ENCODE measurements at places on chromosomes 13 and 19.
A peak's percentile ranks its signal among the peaks of the same experiment; 100 is the strongest.

- DNase-seq, result no peak
Observed at GRCh38 chr19:34832581-34833112, 59.6 kb upstream of the ZNF599 start.

GRCh38 chr13:27359199-27359821 lies 65.1 kb upstream of the GTF3A start:
- peak; percentile 51 for DNase-seq

DNA sequence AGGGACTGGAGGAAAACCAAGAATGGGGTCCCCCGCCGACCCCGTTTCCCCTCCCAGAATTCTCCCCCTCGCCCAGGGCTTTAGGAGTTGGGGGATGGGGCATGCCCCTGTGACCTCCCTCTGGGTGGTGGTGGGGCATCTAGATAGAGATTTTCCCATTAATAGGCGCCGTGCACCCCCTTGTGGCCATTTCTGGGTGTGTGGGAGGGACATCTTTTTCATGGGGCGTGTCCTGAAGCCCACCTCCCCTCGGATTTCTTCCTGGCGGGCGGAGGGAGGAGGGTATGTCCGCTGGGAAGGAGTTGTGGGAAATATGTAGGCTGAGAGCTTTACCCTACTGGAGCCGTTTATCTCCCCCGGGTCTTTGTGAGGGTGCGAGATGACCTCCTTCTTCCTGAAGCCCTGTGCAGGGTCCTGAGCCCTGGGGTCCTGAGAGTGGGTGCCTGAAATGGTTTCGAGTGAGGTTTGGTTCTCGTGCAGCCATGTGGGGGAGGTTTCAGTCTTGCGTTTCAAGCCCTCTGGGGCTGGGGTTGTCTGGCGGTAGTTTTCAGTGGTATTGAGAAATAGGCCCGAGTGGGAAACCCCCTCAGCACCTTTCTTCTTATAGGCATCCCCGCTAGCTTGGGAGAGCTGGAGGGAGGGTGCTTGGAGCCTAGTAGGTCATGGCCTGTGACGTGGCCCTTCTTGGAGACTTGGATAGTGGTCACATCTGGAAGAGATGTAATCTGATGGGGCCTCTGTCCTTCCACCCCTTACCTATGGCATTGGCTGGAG lies 1.0 kb downstream of the PRMT1 start:
- DNase-seq, result peak; percentile 62

GRCh38 chr13:98959291-98959690 lies 18.6 kb downstream of the DOCK9 start:
- no peak for DNase-seq

- no peak for DNase-seq
Observed at GRCh38 chr13:101178406-101178805, 237.9 kb downstream of the NALCN start.

DNA sequence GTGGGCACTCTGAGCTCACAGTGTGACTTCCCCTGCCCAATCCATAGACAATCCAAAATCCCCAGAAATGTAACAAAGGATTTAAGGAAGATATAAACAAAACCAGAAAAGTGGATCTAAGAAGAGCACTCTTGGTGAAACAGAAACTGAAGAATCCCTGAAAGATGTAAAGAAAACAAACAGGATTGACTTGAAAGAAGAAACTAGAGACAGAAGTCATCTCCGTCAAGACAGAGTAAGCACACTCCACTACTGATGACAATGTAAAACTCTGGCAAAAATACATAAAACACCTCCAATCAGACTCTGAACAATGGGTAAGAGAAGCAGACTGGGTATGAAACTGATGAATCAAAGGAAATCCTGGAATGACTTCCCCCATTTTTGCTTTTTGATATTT lies 13.5 kb downstream of the TUBGCP3 start:
- DNase-seq, result no peak

- no peak for DNase-seq
Observed at GRCh38 chr19:44744871-44745332, 3.6 kb upstream of the BCL3 start.

- DNase-seq, result no peak
Observed at GRCh38 chr13:36778083-36778671, 40.8 kb upstream of the RFXAP start.

GRCh38 chr13:75285310-75285709 lies 196.7 kb downstream of the TBC1D4 start:
- no peak for DNase-seq

GRCh38 chr19:45978156-45978555 lies 4.5 kb upstream of the NOVA2 start:
- no peak for DNase-seq

- DNase-seq, result peak; percentile 23
Observed at GRCh38 chr13:32019612-32020233, 11.9 kb upstream of the FRY start.

GRCh38 chr13:44669534-44669933 lies 93.4 kb upstream of the TSC22D1 start:
- DNase-seq, result no peak

GRCh38 chr19:41785653-41786052 lies 10.7 kb upstream of the CEACAM3 start:
- peak; percentile 70 for DNase-seq

- no peak for DNase-seq
Observed at GRCh38 chr19:28426730-28427225, 786.2 kb downstream of the UQCRFS1 start.

- no peak for DNase-seq
Observed at GRCh38 chr19:5024282-5024681, 55.4 kb downstream of the KDM4B start.

DNA sequence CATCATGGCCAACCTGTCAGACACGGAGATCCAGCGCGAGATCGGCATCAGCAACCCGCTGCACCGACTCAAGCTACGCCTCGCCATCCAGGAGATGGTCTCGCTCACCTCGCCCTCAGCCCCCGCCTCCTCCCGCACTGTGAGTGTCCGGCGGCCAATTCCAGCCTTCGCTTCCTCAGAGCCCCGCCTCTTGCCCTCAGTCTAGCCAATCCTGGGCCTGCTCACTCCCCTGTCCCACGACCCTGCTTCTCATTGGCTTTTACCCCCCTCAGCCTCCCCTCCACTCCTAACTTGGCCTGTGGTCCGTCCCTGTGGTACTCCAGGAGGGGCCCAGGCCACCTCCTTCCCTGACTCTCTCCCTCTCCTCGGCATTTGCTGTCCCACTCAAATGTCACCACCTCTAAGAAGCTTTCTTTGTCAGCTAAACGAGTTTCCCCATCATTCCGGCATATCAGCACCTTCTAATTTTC lies 12.3 kb downstream of the HRC start:
- no peak for DNase-seq

DNA sequence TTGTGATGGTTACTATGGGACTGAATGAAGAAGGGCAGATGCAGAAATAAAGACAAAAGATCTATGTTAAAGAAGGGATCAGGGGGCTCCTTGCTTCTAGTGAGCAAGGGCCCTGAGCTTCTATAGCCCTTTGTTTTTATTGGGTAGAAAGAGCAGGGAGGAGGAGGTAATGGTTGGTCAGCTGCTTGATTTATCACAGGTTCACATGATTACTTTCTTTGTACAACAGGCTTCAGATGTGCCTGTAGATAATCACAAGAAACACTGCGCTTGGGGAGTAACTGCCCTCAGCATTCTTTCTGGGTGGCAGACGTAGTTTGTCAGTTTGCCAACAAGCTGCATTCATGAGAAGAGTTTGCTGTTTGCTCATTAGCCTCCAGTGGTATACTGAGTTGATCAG lies 4.8 kb upstream of the ZNF439 start:
- no peak for DNase-seq

DNA sequence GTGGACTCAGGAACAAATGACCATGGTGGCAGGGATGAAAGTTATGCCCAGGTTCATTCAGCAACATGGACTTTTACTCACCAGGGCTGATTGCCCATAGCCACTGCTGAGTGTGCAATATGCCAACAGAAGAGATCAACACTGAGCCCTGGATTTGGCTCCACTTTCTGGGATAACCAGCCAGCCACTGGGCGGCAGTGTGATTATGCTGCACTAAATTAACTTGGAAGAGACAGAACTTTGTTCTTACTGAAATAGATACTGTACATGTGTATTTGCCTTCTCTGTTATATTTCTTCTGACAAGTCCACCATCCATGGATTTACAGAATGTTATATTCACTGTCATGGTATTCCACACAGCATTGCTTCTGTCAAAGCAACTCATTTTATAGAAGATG lies 257.4 kb downstream of the TDRD3 start:
- peak; percentile 0 for DNase-seq

- DNase-seq, result no peak
Observed at GRCh38 chr13:101846701-101847100, 394.2 kb downstream of the ITGBL1 start.

DNA sequence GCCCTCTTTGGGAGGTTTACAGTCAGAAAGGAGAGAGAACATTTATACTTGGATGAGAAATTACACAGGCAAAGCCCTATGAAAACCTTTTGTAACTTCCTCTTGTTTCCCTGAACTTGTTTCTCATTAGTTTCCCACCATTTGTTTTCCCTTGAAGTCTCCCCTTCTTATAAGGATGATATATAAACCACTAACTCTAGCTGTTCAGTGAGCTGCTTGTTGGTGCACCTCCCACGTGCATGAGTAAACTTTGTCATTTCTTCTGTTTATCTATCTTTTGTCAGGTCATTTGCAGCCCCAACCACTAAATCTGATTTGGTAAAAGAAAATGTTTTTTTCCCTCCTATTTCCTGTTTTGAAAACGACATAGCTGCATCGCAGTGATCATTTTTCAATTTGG lies 919.9 kb downstream of the SLITRK1 start:
- no peak for DNase-seq

- DNase-seq, result no peak
Observed at GRCh38 chr13:88000239-88000638, 329.1 kb downstream of the SLITRK5 start.

DNA sequence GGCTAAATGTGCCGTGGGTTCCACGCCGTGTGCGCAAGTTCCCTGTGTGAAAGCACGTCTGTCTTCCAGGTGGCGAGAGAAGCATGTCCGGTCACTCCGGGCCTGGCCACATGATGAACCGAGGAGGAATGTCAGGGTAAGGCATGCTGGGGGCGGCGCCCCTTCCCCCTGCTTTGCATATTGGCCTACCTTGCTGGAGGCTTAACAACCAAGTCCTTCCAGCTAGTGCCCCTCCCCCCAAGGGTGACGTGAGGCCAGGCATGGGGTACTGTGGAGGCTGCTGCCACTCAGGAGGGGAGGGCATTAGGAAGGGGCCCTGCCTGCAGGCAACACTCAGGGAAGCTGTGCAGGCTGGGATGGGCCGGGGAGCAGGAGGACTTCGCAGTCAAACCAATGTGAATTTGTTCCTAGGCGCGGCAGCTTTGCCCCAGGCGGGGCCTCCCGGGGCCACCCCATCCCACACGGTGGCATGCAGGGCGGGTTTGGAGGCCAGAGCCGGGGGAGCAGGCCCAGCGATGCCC lies 12.5 kb downstream of the MICOS13 start:
- no peak for DNase-seq

GRCh38 chr19:14517840-14518505 lies at the start of gene DNAJB1:
Gene DNAJB1, minus strand, starts transcription at chr19:14518397. Its CDS starts 48 bp downstream, at chr19:14518349.
- peak; percentile 59 for DNase-seq

DNA sequence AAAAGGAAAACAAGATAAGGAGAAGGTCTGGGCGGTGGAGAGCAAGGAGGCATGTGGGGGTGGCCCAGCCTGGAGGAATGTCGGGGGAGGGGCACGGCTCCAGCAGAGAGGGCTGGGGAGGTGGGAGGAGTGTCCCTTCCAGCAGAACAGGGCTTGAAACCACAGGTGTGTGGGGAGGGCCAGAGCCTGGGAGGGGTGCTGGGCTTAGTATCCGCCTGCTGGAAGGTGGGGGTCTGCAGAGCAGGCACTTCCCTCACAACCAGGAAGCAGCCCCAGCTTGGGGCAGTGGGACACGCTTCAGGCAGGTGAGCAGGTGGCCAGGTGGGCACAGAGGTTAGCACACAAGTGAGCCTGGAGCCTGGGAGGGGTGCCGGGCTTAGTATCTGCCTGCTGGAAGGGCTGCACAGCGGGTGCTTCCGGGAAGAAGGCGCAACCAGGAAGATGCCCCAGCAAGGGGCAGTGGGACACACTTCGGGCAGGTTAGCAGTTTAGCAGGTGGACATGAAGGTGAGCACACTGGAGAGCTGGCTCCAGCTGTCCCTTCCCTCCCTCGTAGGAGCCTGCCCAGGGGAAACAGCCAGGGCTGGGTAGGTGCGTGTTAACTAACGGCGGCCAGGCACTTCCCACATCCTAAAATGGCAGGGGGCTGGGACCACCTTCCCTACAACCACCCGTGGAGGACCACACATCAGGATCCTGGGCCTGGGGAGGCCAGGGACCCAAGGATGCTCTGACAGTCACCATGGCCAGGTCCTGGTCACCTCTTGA lies 3.0 kb downstream of the GAS6 start:
- DNase-seq, result no peak

DNA sequence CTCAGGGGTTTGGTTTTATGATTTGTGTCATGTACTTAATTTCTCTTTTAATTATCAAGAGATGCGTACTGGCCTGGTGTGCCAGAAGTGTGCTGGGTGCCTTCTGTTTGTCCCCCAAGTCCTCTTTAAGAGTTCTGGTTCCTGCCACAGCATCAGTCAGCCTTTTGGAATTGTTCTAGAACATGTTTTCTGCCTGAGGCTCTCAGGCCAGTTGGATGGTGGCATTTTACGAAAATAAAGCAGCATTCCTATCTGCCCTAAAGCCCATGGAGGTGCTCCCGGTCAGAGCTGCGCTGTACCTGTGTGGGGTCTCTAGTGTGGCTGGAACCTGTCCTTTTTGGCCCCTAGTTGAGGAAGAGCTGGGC lies 54.1 kb downstream of the TSSK6 start:
- DNase-seq, result no peak

DNA sequence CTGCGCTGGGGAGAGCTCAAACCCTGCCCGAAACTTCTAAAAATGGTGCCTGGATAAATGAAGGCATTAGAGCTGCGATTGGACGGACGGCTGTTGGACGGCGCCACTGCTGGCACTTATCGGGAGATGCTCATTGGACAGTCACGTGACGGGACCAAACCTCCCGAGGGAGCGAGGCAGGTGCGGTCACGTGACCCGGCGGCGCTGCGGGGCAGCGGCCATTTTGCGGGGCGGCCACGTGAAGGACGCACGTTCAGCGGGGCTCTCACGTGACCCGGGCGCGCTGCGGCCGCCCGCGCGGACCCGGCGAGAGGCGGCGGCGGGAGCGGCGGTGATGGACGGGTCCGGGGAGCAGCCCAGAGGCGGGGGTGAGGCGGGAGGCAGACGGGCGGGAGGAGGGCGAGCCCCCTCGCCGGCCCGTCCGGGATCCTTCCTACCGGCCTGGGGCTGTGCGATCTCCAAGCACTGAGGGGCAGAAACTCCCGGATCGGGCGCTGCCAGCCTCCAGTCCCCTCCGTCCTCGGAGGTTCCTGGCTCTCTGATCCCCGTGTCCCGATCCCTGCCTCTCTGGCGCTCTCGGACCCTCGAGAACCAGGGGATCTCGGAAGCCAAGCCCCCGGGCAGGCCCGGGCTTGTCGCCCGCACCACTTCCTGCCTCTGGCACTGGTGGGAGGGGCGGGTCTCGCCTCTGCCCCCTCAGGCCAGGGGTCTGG lies at the start of gene BAX:
TSS of gene BAX (plus strand) at position 281 of the 713 bp plus-strand sequence. CDS start at position 335, 54 bp downstream.
- DNase-seq, result peak; percentile 95

- no peak for DNase-seq
Observed at GRCh38 chr13:48852911-48853727, 122.6 kb upstream of the FNDC3A start.

DNA sequence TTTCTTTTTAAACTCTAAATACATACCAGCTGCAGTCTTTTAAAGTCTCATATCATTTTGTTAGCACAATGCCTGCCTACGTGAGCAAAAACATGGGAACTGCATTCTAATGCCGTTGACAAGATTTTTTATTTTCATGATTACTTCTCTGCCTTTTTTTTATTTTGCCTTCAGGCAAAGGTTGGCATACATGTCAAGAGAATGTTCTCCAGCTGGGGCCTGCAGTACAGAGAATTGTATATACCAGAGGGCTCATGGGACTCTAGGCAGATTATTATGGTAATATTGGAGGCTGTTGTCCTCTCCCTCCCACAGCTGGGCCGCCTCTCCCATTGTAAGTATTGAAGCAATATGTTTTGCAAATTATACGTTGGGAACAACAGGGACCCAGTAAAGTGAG lies 53.9 kb upstream of the OBI1 start:
- peak; percentile 39 for DNase-seq
